Activated CD4-positive, alpha-beta T cell treated with anti-CD3 and anti-CD28 coated beads for 4 hours (primary cell): ENCODE measurements at places on chromosomes 6 and 20.

DNA sequence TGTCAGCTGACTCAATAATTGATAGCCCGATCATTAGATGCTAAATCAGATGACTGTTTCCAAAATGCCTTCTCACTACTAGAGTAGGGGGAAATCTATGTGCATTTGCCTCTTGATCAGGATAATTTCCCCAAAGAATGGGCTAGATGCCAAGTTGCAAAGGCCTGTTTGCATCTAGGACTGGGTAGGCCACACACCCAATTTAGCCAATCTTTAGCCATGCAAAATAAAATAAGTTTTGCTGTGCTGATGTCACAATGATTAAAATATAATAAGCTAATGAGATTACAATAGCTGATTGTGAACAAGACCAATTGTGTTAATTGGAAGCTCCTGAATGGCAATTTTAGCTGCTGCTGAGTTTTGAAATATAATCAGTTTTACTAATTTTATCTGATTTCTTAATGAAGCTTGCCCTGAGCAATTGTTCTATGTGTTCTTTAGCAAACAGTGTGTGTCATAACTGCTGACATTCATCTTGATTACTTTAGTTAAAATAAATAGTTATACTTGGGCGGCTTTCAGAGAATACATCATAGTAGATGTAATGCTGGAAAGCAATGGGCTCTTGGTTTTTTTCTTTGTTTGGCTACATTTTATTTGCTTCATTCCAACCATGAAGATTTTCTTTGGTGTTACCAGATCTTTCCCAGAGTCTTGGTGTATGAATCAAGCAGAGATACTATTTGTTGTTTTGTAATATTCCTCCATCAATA lies 973.2 kb upstream of the SLC35B3 start:
- DNase-seq = no peak

DNA sequence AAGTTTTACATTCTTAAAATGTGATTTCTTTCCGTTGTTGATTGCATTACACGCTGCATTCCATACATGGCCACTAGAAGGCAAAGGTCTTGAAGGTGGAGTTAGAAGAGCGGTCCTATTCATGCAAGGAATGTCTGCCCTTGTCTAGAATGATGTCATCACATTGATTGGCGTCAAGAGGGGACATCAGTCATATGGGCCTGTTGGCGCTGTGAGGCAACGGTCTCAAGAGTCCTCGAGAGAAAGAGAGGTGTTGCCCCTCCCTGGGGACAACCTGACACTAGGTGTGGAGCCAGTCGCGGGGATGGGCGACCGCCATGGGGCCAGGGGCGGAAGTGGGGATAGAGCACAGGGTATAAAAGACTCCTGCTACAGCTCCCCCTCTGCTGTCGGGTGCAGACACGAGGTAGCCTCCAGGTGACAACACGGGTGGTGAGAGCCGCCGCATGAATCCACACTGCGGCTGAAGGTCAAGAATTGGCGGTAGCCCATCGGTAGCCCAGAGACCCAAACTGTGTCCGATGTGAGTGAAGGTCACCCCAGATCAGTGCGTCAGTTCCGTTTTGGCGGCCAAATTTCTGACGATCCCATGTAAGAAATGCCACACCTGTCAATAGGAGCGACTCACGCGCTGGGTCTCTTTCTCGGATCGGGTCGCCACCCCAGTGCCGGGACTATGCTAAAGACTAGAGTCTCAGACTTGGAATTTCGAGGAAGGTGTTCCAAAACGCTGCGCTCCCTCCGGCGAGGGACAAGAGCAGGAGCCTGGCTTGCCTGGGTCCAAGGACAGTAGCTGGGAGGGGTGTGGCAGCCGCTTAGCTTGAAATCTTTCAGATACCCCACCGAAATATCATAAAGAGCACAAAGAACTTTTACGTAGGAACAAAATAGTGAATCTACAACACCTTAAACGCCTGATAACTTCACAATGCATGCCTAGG lies 93.2 kb upstream of the ZNF184 start:
- DNase-seq = no peak

GRCh38 chr6:80540700-80541099 lies 434.2 kb downstream of the BCKDHB start:
- no peak for DNase-seq

GRCh38 chr6:75117701-75118100 lies 88.2 kb downstream of the COL12A1 start:
- DNase-seq = no peak

GRCh38 chr20:20953738-20954618 lies 152.2 kb downstream of the LINC00237 start:
- no peak for DNase-seq

GRCh38 chr20:50294164-50295088 lies 103.8 kb downstream of the CEBPB start:
- DNase-seq = no peak

DNA sequence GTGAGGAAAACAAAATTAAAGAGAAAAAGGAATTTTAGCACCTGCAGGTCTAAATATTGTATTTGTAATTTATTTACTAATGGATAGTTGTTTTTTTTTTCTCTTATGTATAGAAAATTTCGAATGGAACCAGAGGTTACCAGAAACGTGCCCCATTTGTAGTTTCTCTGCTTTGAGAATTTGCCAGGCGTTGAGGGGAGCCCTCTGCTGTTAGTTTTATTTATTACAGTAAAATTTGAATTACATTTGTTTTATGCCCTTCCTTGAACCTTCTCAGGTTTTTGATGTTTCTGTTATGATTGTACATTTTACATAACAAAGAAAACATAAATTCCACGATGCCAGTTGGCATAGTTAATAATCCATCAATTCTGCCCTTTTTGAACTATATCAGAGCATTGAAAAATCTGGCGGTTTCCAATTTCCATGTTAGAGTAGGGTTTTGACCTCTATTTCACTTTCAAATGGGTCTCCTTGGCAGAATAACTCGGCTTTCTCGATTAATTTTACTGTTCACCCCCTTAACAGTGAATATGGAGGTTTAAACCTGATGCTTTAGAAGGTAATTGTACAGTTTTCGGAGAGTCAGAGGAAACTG lies 35.1 kb upstream of the RFPL4B start:
- no peak for DNase-seq

GRCh38 chr20:23484081-23484480 lies 6.8 kb upstream of the CST8 start:
- no peak for DNase-seq

DNA sequence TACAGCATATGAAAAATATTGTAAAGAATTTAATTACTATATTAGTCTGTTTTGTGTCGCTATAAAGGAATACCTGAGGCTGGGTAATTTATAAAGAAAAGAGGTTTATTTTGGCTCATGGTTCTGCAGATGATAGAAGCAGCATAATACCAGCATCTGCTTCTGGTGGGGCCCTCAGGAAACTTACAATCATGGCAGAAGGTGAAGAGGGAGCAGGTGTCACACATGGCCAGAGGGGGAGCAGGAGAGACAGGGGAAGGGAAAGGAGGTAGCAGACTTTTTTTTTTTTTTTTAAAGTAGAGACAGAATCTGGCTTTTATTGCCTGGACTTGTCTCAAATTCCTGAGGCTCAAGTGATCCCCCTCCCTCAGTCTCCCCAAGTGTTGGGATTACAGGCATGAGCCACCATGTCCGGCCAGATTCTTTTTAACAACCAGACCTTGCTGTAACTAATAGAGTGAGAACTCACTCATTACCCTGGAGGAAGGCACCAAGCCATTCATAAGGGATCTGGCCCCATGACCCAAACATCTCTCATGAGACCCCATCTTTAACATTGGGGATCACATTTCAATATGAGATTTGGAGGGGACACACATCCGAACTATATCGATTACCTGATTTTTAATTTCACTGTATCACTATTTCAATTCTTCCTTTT lies 64.6 kb downstream of the MAN1A1 start:
- no peak for DNase-seq

GRCh38 chr20:39378776-39379175 lies 416.6 kb downstream of the DHX35 start:
- DNase-seq = no peak

- DNase-seq = peak; percentile 55
These were observed 176.4 kb downstream of the ARID1B start for GRCh38 chr6:156953479-156954146.

DNA sequence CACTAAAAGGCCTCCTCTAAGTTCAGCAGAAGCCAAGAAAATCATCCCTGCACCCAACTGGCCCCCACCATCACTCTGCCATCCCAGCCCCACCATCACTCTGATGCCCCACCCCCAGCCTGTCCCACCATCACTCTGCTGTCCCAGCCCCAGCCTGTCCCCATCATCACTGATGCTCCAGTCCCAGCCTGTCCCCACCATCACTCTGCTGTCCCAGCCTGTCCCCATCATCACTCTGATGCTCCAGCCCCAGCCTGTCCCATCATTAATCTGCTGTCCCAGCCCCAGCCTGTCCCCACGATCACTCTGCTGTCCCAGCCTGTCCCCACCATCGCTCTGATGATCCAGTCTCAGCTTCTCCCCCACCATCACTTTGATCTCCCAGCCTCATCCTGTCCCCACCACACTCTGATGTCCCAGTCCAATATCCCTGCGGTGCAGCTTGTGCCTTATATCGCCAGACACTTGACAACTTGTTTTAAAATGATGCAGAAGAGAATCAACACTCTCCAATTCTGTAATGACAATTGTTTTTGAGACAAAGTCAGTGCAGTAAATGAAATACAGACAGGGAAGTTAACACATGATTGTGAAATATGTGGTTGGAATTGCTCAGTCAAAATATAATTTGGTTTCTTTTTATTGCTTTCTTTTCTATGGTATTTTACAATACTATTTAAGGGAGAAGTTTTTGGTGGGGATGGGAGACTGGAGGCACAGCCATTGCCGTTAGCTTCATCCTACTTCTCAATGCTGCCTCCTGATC lies 100.8 kb downstream of the TNFAIP3 start:
- DNase-seq = no peak

DNA sequence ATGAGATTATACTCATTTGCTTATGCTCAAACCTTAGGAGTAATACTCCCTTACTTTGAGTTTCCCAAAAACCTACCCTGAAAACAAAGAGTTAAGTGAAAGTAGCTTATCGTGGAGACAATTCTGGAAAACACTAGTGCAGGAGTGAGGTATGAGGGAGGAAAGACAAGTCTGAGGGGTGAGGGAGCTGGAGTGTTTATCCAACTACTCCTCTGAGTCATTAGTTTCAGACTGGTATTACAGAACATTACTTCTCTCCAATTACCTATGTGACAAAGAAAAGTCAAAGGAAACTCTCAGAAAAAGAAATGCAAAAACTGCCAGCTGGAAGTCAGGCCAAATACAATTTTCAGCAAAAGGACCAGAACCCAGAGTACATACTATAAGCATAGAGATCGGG lies 171.1 kb upstream of the SPTLC3 start:
- no peak for DNase-seq

DNA sequence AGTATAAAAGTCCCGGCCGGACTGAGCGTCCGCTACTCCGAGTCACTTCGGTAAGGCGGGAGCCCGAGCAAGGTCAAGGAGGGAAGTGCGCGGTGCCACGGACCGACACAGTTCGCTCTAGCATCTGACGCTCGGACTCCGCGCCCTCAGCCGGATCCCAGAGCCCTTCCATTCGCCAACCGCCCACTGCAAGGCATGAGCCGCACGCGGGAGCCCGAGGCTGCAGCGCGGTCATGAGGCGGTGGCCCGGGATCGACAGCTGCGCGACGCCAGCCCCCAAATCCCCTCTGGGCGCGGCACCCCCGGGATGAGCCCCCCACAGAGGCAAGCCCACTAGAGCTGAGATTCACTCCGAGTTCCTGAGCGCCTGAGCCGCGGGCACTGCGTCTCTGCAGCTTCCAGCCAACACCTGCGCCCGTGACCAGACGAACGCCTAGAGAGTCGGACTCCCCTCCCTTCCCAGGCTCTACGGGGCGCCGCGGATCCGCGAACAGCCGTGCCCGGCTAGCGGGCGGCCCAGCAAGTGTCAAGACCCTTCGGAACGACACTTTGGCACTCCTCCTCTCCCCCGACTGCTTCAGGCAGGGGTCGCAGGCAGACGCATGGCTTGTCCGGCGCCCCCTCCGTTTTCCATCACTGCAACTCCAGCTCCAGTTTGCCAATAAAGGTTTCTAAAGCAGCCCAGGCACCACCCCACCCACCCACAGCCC lies 725 bp upstream of the ISM1 start:
- peak; percentile 7 for DNase-seq

GRCh38 chr20:45946149-45946970 lies 11.9 kb downstream of the PCIF1 start:
- DNase-seq = no peak

GRCh38 chr20:37928996-37929682 lies 26.2 kb downstream of the VSTM2L start:
- DNase-seq = no peak

DNA sequence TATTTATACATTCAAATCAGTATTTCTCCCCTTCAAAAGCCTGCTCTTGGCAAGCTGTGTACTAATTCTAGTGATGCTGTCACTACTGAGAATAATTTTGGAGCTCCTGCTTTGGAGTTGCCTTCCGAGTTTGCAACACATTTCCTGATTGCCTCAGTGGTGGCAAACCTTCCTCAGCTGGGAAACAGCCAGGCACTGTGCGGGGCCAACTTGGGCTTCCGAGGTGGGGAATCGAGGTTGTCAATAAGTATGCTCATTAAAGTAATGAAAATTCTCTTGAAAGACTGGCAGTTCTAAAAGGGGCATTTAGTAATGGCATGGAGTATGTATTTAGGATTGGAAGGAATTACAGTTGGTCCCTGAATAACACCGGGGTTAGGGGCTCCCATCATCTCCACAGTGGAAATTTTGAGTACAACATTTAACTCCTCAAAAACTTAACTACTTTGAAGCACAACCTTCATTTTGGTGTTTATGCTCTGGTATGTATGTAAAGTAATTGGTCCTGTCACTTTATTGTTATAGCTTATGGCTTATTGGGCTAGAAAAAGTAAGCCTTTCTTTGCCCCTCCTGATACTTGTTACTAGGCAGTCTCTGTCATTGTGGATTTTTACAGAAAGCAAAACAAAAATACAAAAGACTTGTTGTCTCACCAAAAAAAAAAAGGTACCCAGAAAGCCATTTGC lies 2.7 kb downstream of the PAQR8 start:
- no peak for DNase-seq

DNA sequence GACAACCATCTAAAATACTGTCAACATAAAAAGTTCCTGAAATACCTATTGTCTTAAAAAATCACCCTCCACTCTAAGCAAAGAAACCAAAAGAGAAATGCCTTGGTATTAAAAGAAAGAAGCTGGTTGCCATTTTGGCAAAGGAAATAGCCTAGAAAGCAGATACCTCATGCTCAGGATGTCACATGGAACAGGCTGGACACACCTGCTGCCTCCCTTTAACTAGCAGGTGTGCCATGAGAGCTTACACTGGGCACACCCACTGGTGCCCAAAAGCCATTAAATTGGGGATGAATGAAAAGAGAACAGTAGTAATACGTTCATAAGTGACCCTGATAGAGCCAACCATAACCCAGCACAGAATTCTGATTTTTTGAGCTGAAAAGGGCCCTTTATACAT lies 1.5 kb downstream of the SLC23A2 start:
- DNase-seq = no peak

- no peak for DNase-seq
These were observed 4.4 kb downstream of the AIG1 start for GRCh38 chr6:143064951-143065683.

GRCh38 chr20:36726168-36726567 lies 19.7 kb downstream of the NDRG3 start:
- DNase-seq = no peak
